GM23248 (cell line): ENCODE measurements at places on chromosomes 1 and 21.
A peak's percentile ranks its signal among the peaks of the same experiment; 100 is the strongest.

- DNase-seq, result peak; percentile 8
These were observed 12.6 kb upstream of the OR6N2 start for GRCh38 chr1:158793604-158794003.

DNA sequence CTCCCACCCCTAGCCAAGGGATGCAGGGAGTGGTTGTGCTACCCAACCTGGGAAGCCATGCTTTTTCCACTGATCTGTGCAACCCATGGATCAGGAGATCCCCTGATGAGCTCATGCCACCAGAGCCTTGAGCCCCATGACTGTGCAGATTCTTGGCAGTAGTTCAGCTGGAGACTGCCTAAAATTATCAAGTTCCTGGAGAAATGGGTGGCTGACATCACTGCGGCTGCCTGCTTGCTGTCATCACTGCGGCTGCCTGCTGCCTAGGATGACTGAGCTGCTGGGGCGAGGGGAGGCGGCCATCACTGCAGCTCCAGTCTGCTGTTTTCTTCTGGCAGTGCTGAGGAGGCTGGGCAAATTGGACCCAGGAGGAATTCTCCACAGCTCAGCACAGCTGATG lies 159.2 kb downstream of the AGBL4 start:
- no peak for DNase-seq

- DNase-seq, result no peak
These were observed 27.0 kb downstream of the KIAA1614 start for GRCh38 chr1:180939711-180940103.

DNA sequence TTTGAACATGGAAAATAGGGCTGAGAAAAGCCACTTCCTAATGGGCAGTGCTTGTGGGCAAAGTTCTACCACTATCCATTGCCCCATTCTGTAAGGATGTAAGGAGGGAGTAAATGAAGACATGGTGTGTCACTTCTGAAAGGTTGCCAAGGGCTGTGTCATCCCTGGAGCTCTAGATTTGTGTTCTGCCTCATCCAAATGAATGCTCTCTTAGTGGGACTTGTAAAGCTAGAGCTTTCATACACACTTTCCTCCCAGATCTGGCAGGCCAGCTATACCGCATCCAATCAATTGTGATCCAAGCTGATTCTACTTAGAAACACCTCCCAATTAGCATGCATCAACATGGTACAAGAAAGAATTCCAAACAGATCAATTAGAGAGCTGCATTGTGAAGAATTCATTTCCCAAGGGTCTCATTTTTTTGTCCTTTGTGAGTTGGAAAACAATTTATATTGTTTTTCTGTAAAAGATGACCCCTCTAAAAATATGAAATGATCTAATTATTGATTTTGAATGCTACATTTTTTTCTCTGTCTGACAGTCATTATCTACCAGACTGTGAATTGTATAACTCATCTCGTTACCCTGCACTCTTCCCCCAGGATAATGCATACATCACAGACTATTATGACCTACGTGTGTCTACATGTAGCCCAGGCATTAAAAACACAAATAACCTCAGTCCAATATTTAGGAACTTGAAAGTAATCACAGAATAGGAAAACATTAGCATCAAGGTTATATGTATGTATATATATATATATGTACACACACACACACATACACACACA lies 117.1 kb upstream of the DUSP10 start:
- peak; percentile 95 for DNase-seq

GRCh38 chr1:156815307-156815826 lies 1.3 kb downstream of the SH2D2A start:
- peak; percentile 94 for DNase-seq

DNA sequence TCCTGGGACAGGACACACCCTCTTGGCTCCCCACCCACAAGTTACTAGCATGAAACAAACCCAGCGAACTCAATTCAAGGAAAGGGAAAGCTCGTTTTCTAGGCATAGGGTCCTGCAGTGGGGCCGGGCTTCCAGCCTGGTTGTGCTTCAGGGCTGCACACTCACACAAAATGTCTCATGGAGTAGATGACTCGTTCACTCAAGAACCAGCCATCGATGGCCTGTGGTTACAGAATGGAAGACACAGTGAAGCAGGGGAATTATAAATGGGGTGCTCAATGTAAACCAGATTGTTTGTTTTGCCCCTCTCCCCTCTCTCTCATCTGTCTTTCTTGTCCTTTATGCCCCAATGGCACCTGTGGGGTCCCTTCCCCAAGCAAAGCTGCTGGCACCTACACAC lies 56.0 kb upstream of the COX20 start:
- peak; percentile 67 for DNase-seq

- no peak for DNase-seq
These were observed 19.9 kb upstream of the SLC35F3 start for GRCh38 chr1:233884461-233885151.

- DNase-seq, result peak; percentile 29
These were observed 38.5 kb upstream of the PDE9A start for GRCh38 chr21:42614811-42615351.

GRCh38 chr21:45889256-45889655 lies 92.3 kb upstream of the COL6A1 start:
- no peak for DNase-seq

DNA sequence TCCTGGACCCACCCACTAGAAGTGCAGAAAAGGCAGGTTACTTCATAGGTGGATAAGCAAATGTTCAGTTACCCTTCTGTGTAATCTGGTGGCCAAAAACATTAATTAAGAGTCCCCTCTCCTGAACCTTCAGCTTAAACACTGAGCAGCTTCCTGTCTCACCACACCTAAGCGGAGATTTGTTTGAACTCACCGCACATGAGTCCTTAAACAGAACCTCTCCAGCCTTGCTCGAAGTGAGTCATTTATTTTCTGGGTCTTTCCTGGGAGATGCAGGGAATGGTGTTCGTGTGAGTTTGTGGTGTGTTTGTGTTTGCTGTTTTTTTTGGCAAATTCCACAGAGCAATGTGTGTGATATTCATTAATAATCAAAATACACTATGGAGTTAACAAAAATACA lies 7.6 kb upstream of the FNBP1L start:
- no peak for DNase-seq

DNA sequence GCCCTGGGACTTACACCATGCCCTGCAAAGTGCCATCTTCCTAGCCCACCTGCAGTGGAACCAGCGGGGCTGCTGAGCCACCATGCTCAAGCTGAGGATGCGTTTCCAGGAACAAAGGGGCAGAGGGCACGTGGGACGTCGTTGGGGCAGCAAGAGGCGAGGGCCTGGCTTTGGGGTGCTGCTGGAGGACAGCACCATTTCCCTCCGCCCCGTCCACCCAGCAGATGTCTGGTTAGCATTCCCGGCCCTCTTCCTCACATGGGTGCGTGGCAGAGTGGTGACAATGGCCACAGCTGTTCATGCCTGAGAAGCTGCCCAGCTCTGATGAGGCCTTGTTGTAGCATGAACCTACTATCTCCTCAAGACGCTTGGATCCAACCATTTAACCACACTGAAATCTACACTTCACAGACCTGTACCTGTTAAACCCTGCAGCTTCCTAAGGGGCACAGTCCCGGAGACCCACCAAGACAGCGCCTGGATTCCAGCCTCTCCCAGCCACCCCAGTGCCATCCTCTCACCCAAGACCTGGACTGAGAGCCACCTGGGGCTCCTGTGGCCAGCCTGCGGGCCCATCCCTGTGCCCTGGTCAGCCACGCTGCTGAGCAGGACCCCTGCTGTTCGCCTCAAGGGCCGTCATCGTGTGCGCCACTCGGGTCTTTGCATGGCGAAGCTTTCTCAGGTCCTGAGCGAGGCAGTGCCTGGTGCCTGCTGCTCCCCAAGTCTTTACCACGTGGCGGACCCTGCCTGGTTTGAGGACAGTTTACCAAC lies 33.2 kb downstream of the SLC45A1 start:
- no peak for DNase-seq

DNA sequence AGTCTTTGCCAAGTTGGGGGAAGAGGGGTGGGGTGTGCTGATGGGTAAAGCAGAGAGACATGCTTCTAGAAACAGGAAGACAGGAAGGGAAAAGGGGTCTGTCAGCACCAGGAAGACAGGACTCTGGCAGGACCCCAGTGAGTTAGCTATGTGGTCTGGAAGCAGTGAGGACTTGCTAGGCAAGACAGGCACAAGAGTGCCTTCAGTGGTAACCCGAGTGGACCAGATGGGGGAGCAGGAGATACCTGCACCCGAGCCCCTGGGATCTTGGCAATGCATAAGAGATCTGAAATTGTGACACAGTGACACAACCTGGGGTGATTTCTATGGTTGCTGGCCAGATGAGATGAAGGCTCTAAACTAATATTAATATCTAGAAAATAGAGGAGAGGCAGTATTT lies 7.0 kb downstream of the TLR5 start:
- DNase-seq, result no peak

DNA sequence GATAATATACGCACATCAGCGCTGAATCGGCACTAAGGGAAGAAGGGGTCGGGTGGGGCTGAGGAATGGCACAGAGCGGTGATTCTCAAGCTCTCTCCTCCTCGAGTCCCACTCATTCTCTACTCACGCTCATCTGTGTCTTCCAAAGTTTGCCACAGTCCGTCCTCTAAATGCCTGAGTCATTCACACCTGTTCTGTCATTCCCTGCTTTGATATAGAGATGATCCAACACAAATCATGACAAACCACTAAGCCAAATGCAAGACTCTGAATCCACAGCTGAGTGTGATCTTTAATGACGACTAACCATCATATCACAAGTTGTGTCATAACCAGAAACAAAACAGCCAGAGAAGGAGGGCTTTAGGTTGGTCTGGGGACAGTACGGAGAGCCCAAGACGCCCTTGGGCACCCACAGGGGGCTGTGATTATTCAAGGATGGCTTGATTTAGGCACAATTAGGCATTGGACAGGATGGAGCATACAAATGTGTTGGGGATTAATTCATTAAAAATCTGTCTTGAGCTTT lies 501.5 kb downstream of the KIF26B start:
- no peak for DNase-seq

DNA sequence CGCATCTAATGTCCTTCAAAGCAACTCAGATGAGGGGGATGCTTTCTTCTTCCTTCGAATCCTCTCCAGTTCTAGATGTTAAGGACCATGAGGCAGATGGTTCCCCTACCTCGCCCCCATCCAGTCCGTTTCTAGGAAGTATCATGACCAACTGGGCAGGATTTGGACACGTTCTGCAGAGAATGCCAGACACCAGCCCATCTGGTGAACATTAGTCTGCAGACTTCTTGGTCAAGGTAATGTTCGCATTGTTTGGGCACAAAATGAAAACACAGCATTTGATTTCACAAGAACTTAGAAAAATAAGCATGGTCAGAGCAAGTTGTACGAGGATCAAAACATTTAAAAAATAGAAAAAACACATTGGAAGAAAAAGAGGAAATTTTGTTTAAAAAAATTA lies 25.4 kb upstream of the ADARB1 start:
- DNase-seq, result peak; percentile 31

- DNase-seq, result peak; percentile 74
These were observed 18.1 kb downstream of the KNCN start for GRCh38 chr1:46533179-46533864.

- no peak for DNase-seq
These were observed 52.6 kb downstream of the GLIS1 start for GRCh38 chr1:53686091-53686964.

DNA sequence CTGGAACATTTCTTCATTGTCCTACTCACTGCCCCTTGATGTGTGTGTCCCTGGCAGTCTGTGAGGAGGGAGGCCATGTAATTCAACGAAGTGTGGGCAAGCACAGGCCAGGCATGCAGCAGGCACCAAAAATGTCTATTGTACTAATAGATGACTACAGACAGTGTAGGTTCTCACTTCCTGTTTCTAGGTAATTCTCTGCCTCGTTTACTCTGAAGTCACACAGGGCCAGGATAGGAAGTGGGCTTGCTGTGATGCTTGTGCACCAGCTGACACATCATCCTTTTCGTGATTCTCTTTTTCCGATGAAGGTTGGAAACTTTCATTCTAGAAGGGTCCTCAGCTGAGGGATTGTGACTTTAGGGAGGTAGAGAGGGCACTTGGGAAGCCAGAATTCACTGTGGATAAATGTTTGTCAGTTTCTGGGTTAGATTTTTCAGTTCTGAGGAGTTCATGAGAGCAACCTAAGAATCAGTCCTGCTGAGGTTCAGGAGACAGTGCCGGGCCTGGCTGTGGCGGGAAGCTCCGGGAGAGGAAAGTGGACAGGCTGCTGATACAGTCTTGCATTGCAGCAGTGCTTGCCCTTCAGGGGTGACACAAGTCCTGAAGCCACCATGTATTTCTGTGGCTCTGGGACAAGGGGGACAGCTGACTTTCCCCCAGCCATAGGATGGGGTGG lies 4.3 kb upstream of the CSF1 start:
- DNase-seq, result no peak
